Skeletal muscle tissue (tissue), 5 donors: ENCODE measurements at places on chromosomes 2 and 18. TPM values are rescaled to one million over a fixed set of nuclear protein-coding genes. Genes with fewer than 3 reads are reported as not detected.

Gene EPHA4
- total RNA-seq, result 24.0 TPM

Gene MIB1
- total RNA-seq, result 65.8 TPM

Gene VWC2L
- 0.52 TPM for total RNA-seq

Gene SEH1L
- 18.8 TPM for total RNA-seq

Gene IL1R1
- 6.3 TPM for total RNA-seq

Gene MC5R
- 1.6 TPM for total RNA-seq

Gene CIB4
- total RNA-seq, result not detected

Gene CNGA3
- 0.52 TPM for total RNA-seq

Gene OXER1
- total RNA-seq, result under 0.01 TPM

Gene C2orf78
- total RNA-seq, result not detected

Gene LAMA3
- total RNA-seq, result 8.4 TPM

Gene GNAL
- 2.6 TPM for total RNA-seq

Gene ERBB4
- 9.9 TPM for total RNA-seq

Gene TXNDC2
- total RNA-seq, result not detected

Gene GALR1
- total RNA-seq, result not detected

Gene ICA1L
- total RNA-seq, result 9.9 TPM

Gene SERPINB3
- total RNA-seq, result not detected

Gene ANKRD36C
- total RNA-seq, result 72.0 TPM

Gene PSMA8
- not detected for total RNA-seq

Gene ATP6V1B1
- total RNA-seq, result 1.6 TPM

Gene STARD7
- total RNA-seq, result 185 TPM

Gene ORC2
- total RNA-seq, result 17.2 TPM

Gene CYS1
- 4.7 TPM for total RNA-seq

Gene METTL8
- total RNA-seq, result 8.4 TPM

Gene DNAJC5G
- total RNA-seq, result under 0.01 TPM

Gene SSB
- total RNA-seq, result 24.5 TPM

Gene SLC16A14
- 2.6 TPM for total RNA-seq

Gene SOX11
- total RNA-seq, result 18.3 TPM

Gene ANKRD36B
- 43.3 TPM for total RNA-seq

Gene DIS3L2
- total RNA-seq, result 24.0 TPM

Gene DLX1
- not detected for total RNA-seq

Gene EIF2AK2
- 22.4 TPM for total RNA-seq

Gene RTN4
- total RNA-seq, result 414 TPM

Gene NEU2
- total RNA-seq, result not detected

Gene TACR1
- total RNA-seq, result under 0.01 TPM
